ENCODE measurements at places on chromosomes 11 and 22.

- no peak for DNase-seq
These were observed 324.7 kb downstream of the CASP12 start for GRCh38 chr11:104573441-104573990.

DNA sequence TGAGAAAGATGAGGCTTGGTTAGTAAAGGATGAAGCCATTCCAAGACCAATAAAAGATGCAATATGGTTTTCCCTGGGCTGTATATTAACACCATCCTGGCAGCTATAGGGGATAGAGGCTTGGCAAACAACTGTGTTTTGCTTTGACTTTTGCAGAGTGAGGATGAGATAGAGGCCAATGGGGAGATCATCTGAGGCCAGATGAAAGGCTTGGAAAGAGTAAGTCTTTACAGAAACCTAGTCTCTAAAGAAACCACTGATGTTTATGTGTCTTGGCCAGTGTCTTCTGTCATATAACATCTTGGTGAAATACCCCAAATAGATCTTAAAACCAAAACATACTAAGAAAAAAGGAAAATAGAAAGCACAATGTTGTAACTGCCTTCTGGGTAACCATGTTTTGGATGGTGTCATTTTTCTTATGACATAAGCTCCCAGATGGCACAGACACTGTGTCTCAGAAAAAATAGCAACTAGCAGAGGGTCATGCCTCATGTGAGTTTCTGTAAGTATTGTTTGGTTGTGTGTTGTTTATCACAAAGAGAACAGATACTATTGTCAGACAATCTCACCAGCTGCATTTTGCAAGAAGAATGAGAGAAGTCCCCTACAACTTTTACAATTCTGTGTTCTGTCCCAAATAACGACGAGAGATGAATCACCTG lies 305.4 kb downstream of the ST3GAL4 start:
- DNase-seq: no peak

DNA sequence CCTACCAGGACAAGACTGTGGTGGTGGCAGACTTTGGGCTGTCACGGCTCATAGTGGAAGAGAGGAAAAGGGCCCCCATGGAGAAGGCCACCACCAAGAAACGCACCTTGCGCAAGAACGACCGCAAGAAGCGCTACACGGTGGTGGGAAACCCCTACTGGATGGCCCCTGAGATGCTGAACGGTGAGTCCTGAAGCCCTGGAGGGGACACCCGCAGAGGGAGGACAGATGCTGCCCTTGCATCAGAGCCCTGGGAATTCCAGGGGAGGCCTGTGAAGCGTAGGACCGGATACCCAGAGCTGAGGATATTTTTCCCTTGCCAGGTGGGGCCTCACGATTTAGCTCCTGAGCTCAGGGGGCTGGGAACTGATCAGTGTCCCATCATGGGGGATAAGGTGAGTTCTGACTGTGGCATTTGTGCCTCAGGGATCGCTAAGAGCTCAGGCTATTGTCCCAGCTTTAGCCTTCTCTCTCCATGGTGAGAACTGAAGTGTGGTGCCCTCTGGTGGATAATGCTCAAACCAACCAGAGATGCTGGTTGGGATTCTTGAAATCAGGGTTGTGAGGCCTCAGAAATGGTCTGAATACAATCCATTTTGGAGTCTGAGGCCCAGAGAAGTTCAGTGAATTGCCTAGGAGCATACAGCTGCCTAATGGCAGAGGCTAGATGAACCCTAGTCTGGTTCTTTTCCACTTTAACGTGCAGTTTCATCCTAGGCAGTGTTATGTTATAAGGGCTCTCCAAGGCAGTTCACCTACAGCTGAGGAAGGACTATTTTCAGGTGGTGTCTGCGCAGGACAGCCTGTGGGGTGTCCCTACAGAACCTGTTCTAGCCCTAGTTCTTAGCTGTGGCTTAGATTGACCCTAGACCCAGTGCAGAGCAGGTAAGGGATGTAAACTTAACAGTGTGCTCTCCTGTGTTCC lies 19.5 kb downstream of the PIK3IP1 start:
- DNase-seq: no peak

DNA sequence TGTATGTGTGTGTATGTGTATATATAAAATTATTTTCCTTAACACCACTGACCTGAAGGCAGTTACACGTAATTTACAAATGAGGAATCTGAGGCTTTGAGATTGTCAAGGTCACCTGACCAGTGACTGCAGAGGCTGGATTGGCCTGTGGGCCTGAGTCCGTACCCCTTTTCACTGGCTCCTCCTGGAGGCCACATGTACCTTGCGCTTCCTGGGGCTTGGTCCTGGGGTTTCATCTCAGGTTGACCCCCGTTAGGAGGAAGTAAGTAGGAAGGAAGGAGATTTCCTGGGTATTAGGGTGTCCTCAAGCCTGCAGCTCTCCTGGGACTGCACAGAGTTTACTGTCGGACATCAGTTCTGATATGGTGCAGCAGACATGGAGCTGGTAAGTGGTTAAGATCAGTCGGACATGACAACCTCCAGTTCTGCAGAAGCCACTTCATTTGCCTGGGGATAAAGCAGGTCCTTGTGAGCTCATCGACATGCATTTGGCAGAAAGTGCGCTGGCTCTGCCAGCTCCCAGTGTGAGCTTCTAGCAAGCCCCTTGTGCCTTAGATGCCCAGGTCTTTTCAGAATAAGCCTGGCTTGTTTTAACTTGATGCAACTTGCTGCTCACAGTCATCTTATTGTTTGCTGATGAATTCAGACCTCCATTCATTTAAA lies 36.6 kb downstream of the ST3GAL4 start:
- no peak for DNase-seq

GRCh38 chr22:21628386-21629254 lies 1.2 kb downstream of the YDJC start:
- DNase-seq: no peak

GRCh38 chr22:17980015-17980590 lies 44.3 kb downstream of the MICAL3 start:
- no peak for DNase-seq

- no peak for DNase-seq
These were observed 51.8 kb downstream of the MICAL3 start for GRCh38 chr22:17972385-17973191.

DNA sequence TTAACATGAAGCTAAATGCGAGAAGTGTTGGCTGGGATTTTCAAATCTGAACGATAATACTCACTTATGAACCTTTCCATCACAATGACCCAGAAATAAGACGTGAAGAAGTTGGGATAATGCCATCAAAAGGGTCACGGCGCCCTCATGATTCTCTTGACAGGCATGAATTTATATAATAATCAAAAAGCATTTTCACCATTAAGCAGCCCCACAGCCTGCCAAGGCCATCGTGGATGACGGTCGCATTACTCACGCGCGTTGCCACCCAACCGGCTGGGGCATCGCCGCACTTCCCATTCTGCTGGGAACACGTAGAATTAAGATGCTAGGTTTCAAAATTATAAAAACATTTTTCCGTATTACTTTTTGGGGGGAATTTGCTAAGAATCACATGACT lies 18.9 kb upstream of the GAL start:
- DNase-seq: no peak

GRCh38 chr11:95121698-95122097 lies 32.1 kb downstream of the ENDOD1 start:
- DNase-seq: no peak

- no peak for DNase-seq
These were observed 23.9 kb upstream of the TCF20 start for GRCh38 chr22:42294034-42294985.

- DNase-seq: no peak
These were observed 101.7 kb downstream of the TP53I11 start for GRCh38 chr11:44848963-44849350.

DNA sequence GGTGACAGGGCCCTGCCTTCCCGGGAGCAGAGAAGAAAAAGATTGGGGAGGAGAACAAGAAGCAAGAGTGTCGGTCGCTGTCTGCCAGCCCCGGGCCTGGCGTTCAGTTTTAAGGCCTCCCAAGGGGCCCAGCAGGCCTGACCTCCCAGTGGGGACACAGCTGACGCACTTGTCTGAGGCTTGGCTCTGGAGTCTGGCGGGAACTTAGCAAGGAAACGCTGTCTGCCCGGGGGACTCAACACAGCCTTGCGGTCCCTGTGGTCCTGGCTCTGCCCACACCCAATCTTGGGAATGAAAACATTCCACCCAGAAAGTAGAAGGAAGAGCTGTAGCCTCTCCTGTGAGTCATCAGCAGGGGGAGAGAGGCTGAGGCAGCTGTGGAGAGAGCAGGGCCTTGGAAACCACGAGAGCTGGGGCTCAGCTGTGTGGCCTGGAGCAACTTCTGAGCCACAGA lies 54.4 kb downstream of the TRAF6 start:
- DNase-seq: no peak

DNA sequence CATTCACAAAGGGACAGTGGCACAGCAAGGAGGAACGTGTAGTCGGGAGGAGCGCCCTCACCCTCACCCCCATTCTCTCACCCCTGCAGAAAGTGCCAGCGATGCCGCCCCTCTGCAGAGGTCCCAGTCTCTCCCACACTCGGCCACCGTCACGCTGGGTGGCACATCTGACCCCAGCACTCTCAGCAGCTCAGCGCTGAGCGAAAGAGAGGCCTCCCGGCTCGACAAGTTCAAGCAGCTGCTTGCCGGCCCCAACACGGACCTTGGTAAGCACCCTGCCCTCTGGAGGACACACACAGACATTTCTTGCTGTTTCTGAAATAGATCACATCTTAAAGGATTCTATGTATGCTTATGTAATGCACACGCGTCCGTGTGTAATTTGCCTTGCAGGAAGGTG lies 34.9 kb downstream of the TBC1D22A start:
- DNase-seq: no peak

DNA sequence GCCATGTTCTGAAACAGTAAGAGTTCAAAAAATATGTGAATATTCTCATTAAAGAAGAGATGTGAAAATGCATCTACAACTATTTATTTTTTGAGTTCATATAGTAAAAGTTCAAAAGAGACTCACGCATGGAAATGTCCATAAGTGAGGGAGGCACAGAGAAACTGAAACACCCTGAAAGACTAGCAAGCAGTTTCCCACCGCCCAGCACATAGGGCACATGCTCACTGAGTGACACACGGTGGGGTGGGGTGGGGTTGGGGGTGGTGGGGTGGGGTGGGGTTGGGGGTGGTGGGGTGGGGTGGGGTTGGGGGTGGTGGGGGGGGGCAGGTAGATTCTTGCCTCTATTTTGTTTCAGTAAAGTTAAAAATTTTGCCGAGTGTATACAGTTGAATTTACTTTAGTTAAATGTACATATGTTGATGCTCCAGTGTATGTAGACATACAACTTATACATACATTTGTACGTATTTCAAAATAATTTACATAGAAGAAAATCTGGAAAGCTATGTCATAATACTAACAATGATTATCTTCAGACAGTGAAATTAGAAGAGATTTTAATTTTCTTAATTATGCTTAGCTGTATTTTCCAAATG lies 6.3 kb downstream of the CCDC34 start:
- DNase-seq: no peak

DNA sequence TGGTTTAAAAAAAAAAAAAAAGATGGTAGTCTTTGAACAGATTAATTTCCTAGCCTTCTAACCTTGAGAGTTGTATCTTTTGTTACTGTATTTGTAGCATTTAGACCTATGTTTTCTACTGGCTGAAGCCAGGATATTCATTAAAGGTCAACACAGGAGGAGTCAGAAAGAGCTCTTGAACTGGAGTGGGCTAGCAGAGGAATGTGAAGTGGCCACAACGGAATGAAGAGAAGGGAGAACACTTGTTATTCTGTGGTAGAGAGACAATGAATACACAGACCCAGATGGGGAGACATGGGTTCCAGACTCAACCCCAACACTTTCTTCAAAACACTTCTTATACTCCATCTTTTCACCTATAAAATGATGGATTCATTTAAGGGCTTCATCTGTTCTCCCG lies 88.1 kb downstream of the RELT start:
- no peak for DNase-seq

GRCh38 chr11:69808667-69809086 lies 10.5 kb downstream of the FGF3 start:
- DNase-seq: no peak

GRCh38 chr22:29456211-29456671 lies 17.9 kb downstream of the RFPL1 start:
- no peak for DNase-seq

GRCh38 chr11:8717544-8717875 lies 34.9 kb downstream of the RPL27A start:
- DNase-seq: no peak

- no peak for DNase-seq
These were observed 75.4 kb upstream of the ADSL start for GRCh38 chr22:40270748-40271373.

DNA sequence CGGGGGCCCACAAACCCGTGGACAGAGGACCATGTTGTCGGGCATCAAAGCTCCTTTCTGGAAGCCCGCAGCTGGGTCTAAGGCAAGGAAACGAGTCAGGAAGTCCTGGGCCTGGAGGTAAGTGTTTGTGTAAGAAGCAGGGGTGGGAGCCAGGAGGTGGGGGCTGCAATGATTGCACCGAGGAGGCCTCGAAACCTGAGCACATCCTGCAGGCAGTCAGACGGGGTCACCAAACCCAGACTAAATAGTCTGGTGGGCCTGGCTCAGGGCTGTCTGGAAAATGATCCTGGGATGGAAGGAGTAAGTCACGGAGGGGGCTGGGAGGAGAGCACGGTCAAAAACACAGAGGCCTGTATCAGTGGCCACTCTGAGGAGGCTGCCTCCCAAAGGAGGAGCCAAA lies 539.2 kb downstream of the MN1 start:
- no peak for DNase-seq

- no peak for DNase-seq
These were observed 86.6 kb downstream of the DDX10 start for GRCh38 chr11:108751444-108751843.
